ENCODE measurements at places on chromosomes 7 and 10. TPM values are rescaled to one million over a fixed set of nuclear protein-coding genes. Genes with fewer than 3 reads are reported as not detected.

AKR1C3 gene
- 163 TPM for total RNA-seq

NAT16 gene
- total RNA-seq, result not detected

GJD4 gene
- total RNA-seq, result not detected

MPP7 gene
- total RNA-seq, result 0.53 TPM

BAIAP2L1 gene
- 0.92 TPM for total RNA-seq

RBP3 gene
- total RNA-seq, result not detected

ARF5 gene
- total RNA-seq, result 155 TPM

RP9 gene
- 9.8 TPM for total RNA-seq

CDH23 gene
- total RNA-seq, result 0.26 TPM

MSMB gene
- total RNA-seq, result not detected

ATOH7 gene
- total RNA-seq, result not detected

KIF11 gene
- total RNA-seq, result 21.5 TPM
